ENCODE measurements at places on chromosomes 4 and X. TPM values are rescaled to one million over a fixed set of nuclear protein-coding genes. Genes with fewer than 3 reads are reported as not detected.

DNA sequence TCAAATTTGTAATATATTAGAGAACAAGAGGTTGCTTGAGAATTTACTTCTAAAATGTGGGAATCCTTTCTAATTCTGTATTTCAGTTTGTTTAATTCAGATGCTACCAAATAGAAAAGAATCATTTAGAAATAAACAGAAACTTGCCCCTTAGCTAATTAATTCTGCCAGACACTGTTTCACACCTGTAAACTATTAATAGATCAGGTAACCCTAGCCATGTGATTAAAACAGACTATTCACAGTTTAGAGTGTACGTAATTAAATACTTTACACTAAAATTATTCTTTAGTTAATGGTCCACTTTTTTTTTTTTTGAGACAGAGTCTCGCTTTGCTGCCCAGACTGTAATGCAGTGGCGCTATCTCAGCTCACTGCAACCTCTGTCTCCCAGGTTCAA lies 124.0 kb downstream of the PTPN13 start:
- peaks cover 7% of the 10 kb centered on the region for H3K36me3 ChIP-seq
- no peak overlapping the region for H3K27ac ChIP-seq
- H3K4me3 ChIP-seq: no peak overlapping the region
- H3K27me3 ChIP-seq: no peaks in the 10 kb centered on the region
- no peaks in the 10 kb centered on the region for H3K4me1 ChIP-seq
- no peak for DNase-seq

The MND1 gene
- polyA plus RNA-seq: 2.4 TPM

- H3K4me3 ChIP-seq: no peak overlapping the region
- no peaks in the 10 kb centered on the region for H3K36me3 ChIP-seq
These were observed 581.1 kb downstream of the SPRY1 start for GRCh38 chr4:123977641-123978081.

DNA sequence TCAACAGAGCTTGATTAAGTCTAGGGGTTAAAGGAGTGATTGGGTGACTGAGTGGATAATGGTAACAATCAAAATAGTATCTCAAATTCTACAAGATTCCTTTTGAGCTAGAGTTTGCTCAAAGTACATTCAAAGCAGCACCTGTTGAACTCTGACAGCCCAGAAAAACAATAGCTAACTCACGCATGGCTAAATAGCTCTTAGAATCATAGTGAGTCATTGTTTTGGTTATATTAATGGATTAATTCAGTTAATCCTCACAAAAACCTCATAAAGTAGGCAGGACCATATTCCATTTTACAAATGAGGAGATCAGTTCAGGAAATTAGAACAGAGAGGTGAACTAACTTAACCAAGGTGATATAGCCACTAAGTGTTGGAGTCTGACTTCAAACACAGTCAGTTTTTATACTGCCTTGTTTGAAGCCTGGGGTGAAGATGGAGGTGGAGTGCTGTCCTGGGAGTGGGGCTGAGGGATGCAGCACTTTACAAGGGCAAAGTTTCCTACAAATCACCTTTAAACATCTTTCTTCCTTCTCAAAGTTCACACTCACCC lies 35.9 kb upstream of the PPM1K start:
- no peak for DNase-seq
- H3K27ac ChIP-seq: no peak overlapping the region
- no peaks in the 10 kb centered on the region for H3K36me3 ChIP-seq
- H3K27me3 ChIP-seq: no peaks in the 10 kb centered on the region

GRCh38 chr4:166091912-166092510 lies 219.0 kb downstream of the TLL1 start:
- H3K4me1 ChIP-seq: no peaks in the 10 kb centered on the region
- peak; percentile 9 for DNase-seq
- no peaks in the 10 kb centered on the region for H3K27me3 ChIP-seq
- H3K27ac ChIP-seq: no peak overlapping the region

DNA sequence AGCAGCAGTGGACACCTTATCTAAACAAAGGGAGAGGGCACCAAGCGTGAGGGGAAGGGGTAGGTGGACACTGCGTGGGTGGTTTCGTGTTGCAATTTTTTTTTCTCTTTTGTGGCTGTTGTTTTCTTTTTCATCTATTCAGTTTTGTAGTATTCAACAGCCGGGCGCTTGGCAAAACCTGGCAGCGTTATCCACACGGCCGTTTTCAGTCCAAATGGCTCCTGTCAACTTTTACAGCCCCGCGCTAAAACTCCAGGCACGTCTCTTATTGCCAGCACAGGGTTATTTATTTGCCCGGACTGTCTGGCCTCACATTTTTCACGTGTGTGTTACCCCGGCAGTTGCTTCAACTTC lies 192.2 kb downstream of the BCOR start:
- no peak overlapping the region for H3K4me3 ChIP-seq
- H3K27me3 ChIP-seq: no peaks in the 10 kb centered on the region
- no peak overlapping the region for H3K27ac ChIP-seq
- DNase-seq: peak; percentile 34
- H3K4me1 ChIP-seq: peaks cover 26% of the 10 kb centered on the region

The BEND2 gene
- polyA plus RNA-seq: not detected

DNA sequence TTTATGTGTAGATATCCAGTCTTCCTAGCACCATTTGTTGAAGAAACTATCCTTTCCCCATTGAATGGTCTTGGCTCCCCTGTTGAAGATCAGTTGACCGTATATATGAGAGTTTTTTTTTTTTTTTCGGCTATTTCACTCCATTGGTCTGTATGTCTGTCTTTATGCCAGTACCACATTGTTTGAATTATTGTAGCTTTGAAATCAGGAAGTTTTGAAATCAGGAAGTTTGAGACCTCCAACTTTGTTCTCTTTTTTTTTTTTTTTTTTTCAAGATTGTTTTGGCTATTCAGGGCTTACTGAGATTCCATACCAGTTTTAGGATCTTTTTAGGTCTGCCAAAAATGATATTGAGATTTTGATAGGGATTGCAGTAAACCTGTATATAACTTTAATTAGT lies 4.3 kb upstream of the SCD5 start:
- no peaks in the 10 kb centered on the region for H3K36me3 ChIP-seq
- no peak overlapping the region for H3K4me3 ChIP-seq
- no peaks in the 10 kb centered on the region for H3K4me1 ChIP-seq
- no peak for DNase-seq
- H3K27me3 ChIP-seq: no peaks in the 10 kb centered on the region

GRCh38 chr4:163651761-163652160 lies 157.3 kb downstream of the TMA16 start:
- no peaks in the 10 kb centered on the region for H3K27me3 ChIP-seq
- H3K4me1 ChIP-seq: no peaks in the 10 kb centered on the region
- no peaks in the 10 kb centered on the region for H3K36me3 ChIP-seq

DNA sequence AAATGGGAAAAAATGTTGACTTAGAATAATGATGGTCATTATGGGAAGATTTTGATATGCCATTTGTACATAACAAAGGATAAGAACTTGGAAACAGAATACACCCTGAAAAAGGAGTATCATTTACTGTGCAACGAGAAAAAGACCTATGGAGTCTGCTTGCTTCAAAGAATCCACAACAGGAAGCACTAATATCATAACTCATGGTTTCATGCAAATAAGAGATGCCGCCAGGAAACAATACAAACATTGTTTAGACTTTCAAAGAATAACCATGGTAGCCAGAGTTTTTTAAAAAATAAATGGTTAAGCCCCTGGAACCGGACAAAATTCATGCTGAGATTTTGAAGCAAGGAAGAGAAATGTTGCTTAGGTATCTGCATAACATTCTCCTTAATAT lies 139.9 kb upstream of the ETNPPL start:
- H3K4me3 ChIP-seq: no peak overlapping the region
- no peaks in the 10 kb centered on the region for H3K36me3 ChIP-seq
- no peak for DNase-seq
- peaks cover 13% of the 10 kb centered on the region for H3K27me3 ChIP-seq

DNA sequence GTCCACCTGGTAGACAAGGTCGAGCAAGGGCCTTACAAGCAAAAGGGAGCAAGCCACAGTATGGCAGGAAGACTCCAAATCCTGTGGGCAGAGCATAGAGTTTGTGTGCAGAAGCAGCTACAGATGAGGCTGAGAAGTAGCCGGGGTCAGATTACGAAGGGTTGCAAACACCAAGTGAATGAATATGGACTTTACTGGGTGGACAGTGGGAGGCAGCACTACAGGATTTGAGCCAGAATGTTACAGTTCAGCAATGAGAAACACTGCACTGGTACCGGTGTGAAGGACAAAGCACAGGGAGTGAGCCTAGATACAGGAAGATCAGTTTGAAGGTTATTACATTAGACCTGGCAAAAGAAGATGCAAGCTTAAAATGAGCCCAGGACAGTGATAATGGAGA lies 46.1 kb upstream of the HOPX start:
- H3K4me3 ChIP-seq: no peak overlapping the region
- DNase-seq: no peak
- no peak overlapping the region for H3K27ac ChIP-seq
- H3K4me1 ChIP-seq: no peaks in the 10 kb centered on the region
- no peaks in the 10 kb centered on the region for H3K36me3 ChIP-seq

GRCh38 chr4:169098532-169098931 lies 88.5 kb upstream of the CBR4 start:
- no peak overlapping the region for H3K4me3 ChIP-seq
- H3K27me3 ChIP-seq: no peaks in the 10 kb centered on the region
- peaks cover 90% of the 10 kb centered on the region for H3K36me3 ChIP-seq
- DNase-seq: no peak

DNA sequence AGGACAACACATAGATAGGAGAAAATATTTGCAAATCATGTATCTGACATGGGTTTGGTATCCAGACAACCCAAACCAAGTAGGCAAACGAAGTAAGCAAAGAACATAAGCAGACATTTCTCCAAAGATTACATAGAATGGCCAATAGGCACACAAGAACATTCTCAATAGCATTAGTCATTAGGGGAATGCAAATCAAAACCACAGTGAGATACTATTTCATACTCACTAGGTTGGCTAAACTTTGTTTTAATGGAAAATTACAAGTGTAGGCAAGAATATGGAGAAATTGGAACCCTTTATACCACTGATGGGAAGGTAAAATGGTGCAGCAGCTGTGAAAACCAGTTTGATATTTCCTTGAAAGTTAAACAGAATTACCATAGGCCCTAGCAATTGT lies 74.7 kb downstream of the CHRNA9 start:
- H3K27ac ChIP-seq: no peak overlapping the region
- no peak overlapping the region for H3K4me3 ChIP-seq
- no peaks in the 10 kb centered on the region for H3K27me3 ChIP-seq
- H3K36me3 ChIP-seq: no peaks in the 10 kb centered on the region

DNA sequence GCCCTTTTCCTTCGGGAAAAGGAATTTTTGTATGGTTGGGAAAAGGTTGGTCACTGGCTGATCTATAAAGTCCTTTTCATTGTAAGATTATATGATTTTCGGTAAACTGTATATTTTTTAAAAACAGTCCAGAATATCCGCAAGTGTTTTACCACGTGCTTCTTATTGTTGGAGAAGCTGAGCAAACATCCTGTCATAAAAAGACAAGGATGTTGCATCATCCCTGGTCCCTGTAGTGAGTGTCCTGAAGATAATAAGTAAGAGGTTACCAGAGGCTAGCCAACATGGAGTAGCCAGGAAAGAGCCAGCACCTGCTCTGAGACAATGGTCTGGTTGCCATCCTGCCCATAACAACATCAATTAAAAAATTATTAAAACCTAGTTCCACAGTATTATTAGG lies 5.1 kb downstream of the CXCL9 start:
- H3K27ac ChIP-seq: no peak overlapping the region
- no peaks in the 10 kb centered on the region for H3K4me1 ChIP-seq
- H3K27me3 ChIP-seq: peaks cover 5% of the 10 kb centered on the region
- H3K4me3 ChIP-seq: no peak overlapping the region
- DNase-seq: no peak
- H3K36me3 ChIP-seq: no peaks in the 10 kb centered on the region

DNA sequence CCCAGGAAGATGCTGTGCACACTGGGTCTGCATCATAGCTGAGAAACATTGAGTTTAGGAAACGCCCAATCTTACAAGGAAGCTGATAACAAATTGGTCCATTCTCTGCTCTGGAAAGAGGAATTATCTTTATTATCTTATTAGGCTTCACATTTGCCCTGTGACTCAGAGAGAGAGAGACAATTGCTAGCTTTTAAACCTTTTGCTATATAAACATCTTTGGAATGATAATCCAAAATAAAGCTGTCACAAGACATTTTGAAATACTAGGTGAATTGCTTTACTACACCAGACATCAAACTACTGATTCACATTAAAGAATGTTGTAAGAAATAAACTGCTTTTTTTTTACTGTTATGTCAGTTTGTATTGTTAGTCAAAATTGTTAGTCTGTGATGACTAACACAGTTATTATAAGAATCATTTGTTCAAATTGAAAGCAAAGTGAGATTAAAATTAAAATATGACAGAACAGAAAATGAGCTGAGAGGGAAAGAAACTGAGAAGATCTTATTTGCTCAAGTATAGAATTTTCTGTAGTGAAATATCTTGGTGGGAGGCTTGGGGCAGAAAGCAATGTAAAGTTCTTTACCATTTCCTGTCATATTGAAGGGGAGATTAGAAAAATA lies 765.4 kb upstream of the PCDH10 start:
- H3K27ac ChIP-seq: no peak overlapping the region
- no peaks in the 10 kb centered on the region for H3K36me3 ChIP-seq

DNA sequence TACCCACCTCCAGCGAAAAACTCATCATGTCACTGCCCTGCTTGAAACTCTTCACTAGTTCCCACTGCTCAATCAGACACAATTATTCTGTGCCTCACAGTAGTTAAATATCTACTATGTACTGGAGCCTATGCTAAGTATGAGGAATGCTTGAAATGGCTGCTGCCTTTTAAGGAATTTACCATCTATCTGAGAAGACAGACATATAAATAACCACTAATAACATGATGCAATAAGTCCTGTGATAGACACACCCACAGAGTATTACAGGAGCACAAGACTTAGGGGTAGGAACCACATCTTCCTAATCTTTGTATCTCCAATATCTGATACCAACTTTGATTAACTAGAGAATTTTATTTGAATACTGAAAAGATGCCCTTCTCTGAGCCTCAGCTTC lies 21.1 kb downstream of the SLC25A53 start:
- no peaks in the 10 kb centered on the region for H3K4me1 ChIP-seq
- DNase-seq: no peak
- no peaks in the 10 kb centered on the region for H3K27me3 ChIP-seq
- H3K36me3 ChIP-seq: no peaks in the 10 kb centered on the region

DNA sequence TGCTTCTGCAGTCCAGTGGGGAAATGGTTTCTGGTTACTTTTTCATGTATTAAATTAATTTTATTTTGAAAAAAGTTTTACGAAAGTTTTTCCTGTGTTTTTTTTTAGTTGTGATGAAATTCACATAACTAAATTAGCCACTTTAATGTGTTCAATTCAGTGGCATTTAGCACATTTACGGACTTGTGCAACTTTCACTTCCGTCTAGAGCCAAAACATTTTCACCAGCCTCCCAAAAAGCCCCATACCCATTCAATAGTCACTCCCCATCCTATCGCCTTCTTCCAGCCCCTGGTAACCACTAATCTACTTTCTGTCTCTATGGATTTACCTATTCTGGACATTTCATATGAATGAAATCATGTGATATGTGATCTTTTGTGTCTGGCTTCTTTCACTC lies 22.8 kb upstream of the TBL1X start:
- H3K27me3 ChIP-seq: no peaks in the 10 kb centered on the region
- H3K4me1 ChIP-seq: no peaks in the 10 kb centered on the region
- no peak overlapping the region for H3K27ac ChIP-seq
- no peak for DNase-seq
- H3K4me3 ChIP-seq: no peak overlapping the region
